HT-29 (cell line): ENCODE measurements at places on chromosomes 7 and 10.
A peak's percentile ranks its signal among the peaks of the same experiment; 100 is the strongest.

DNA sequence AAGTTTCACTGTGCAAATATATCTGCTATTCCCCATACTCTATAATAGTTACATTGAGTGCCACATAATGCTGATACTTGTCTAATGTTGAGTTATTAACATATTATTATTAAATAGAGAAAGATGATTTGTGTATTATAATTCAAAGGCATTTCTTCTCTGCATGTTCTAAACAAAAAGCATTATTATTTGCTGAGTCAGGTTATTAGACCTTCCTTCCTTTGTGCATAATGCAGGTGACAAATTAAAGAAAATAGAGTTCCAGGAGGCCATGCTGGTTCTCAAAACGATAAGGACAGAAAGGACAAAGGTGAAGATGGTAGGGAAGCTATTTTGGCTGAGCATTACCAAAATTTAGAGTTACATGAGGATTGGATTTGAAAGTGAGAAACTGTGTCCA, 85.4 kb upstream of the CYP2C9 start:
- no peak for DNase-seq

DNA sequence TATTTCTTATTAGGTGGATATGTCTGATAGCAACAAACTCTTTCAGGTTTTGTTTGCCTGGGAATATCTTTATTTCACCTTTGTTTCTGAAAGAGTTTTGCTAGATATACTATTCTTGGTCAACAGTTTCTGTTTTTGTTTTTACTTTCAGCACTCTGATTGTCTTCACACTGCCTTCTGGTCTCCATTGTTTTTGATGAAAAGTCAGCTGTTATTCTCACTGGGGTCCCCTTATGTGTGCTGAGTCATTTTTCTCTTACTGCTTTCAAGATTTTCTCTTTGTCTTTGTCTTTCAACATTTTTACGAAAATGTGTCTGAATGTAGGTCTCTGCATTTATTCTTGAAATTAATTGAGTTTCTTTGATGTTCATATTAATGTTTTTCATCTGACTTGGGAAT, 15.2 kb upstream of the RASSF4 start:
- no peak for DNase-seq

DNA sequence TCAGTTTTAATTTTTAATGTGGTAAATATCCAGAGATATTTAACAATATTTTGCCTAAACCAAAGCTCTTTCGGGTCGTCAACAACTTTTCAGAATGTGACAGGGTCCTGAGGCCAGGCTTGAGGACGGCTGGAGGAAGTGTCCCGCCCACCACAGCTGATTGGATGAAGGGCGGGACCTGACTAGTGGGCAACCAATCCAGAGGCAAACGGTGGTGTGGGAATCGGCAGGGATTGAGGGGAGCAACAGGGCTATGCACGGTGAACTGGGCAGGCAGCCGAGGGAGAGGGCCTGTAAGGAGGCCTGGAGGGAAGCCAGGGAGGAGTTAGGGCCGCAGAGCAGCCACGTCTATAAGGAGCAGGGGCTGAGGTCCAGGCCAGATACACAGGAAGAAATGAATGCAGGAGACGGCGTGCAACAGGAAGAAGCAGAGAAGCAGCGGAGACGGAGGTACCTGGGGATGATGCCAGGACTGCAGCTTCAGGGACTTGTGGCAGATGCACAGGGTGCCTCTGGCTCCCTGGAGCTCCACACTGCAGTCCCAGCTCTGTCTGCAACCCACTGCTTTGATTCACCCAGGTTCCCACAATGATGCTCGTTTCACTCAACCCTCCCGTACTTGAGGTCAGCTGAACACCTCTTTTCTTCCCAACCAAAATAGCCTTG, 46.1 kb upstream of the ZMIZ1 start:
- DNase-seq, result peak; percentile 39

DNA sequence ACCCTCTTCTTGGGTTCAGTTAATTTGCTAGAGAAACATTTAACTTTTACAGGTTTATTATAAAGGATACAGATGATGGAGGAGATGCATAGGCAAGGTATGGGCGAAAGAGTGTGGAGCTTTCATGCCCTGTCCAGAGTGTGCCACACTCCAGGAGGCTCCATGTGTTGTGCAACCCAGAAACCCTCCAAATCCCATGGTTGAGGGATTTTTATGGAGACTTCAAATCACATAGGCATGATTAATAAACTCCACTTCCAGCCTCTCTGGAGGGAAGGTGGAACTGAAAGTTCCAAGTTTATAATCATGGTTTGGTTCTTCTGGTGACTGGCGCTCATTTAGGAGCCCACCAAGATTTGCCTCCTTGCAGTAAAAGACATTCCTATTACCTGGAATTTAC, 159.9 kb downstream of the PHTF2 start:
- no peak for DNase-seq

GRCh38 chr7:151101621-151102396, 15.5 kb downstream of the AGAP3 start:
- DNase-seq, result no peak

DNA sequence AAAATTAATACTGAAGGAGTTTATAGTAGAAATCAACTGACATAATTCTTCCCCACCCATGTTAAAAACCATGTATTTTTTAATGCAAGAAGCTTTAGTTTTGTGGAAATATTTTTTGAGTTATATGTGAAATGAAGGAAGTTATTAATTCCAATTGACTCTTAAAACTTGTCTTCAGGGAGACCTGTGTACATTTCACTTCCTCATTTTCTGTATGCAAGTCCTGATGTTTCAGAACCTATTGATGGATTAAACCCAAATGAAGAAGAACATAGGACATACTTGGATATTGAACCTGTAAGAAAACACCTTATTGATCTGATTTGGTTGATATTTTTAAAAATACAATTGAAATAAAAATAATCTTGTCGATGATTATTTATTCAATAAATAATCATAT, 33.3 kb downstream of the CD36 start:
- DNase-seq, result no peak

- DNase-seq, result peak; percentile 10
These were observed 339.2 kb upstream of the PODXL start for GRCh38 chr7:131895541-131896164.

DNA sequence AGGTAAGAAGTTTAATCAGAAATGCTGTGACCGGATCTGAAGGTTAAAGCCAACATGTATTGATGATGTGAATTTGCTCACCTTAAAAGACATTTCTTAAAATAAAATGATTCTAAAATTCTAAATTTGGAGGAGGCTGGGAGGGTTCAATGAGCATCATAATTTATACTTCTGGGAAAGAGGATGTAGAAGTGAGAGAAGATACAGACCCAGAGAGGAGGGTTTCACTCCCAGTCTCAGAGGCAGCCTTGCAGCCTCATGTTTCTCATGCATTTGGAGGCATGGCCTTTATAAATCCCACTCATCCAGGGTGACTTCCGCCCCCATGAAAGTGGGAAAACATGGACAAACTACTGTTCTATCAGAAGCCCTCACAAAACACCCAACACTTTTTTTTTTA, 305.6 kb upstream of the PITRM1 start:
- DNase-seq, result no peak

DNA sequence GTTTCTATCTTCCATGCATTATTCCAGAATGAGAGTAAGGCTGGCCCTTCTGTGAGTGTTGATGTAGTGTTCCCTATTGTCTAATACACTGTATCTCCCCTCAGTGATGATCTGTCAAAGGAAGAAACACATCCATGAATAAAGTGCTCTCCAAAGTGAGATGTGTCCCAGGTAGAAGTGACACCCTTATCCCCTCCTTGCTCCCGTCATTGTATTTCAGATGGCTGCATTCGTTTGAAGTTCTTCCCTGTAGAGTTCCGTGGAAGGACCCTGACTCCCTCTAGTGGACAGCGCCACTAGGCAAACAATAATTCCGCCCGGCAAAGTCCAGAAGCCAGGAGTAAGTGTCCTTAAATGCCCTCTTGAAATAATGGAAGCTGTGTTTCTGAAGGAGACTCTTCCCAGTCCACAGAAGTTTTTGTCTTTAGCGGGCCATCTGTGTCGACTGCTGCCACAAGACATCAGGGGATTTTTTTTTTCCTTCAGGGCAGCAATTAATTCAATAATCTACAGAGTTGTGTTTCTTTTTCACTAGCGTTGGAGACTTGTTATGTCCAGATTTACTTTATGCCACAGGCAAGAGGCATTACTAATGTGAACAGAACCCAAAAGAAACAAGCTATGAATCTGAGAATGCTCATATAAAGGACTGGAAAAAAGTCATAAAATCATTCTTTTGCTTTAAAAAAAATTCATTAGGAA, 64.6 kb downstream of the THNSL1 start:
- peak; percentile 88 for DNase-seq
